ENCODE measurements at places on chromosomes 5 and 9.

DNA sequence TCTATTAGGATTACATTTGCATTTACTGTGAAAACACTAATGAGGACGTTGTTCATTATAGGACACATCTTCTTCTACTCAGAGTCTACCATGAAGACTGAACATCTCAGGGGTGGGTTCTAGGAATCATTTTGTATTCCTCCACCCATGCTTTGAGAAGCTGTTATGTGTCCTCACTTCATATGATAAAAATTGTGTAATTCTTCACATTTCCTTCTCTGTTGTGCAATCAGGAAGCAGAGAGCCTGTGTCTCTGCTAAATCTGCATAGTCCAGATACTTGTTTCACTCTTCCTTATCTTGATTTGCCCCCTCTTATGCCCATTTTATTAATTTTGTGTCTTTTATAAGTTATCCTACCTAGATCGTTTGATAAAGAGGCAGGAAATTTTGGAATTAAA is 97.8 kb upstream of the IQGAP2 start:
- DNase-seq = no peak

DNA sequence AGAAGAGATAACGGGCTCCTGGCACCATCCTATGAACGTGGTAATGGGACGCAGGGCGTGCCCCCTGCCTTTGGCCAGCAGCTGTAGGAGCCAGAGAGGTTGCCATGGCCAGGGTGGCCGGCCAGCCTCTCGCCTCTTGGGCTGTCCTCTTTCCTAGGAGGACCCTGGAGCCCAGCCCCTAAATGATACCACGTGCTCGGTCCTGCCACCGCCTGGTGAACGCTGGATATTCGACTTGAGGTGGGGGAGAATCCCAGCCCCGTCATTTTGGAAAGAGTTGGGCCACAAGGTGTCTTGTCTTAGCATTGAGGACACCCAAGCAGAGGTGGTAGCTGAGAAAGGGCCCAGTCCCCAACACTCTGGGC is 391 bp upstream of the NRG2 start:
- DNase-seq = no peak

DNA sequence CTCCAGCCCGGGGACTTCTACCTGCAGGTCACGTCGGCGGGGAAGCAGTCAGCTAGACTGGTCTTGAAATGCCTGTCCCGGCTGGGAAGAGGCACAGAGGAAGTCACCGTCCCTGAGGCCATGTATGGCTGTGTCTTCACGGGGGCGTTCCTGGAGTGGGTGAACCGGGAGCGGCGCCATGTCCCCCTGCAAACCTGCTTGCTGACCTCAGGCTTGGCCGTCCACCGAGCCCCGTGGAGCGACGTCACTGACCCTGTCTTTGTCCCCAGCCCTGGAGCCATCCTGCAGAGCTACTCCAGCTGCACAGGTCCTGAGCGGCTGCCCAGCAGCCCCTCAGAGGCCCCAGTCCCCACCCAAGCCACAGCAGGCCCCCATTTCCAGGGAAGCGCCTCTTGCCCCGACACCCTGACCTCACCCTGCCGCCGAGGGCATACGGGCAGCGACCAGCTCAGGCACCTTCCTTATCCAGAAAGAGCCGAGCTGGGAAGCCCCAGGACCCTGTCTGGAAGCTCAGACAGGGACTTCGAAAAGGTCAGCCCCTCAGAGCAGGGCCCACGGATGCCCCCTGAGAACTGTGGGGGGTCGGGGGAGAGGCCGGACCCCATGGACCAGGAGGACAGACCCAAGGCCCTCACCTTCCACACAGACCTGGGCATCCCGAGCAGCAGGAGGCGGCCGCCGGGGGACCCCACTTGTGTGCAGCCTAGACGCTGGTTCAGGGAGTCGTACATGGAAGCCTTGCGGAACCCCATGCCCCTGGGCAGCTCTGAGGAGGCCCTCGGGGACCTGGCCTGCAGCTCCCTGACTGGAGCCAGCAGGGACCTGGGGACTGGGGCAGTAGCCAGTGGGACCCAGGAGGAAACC is 47.8 kb downstream of the PLEKHG4B start:
- no peak for DNase-seq

- DNase-seq = no peak
These were observed 1.3 kb upstream of the SLC2A8 start for GRCh38 chr9:127395497-127396252.

DNA sequence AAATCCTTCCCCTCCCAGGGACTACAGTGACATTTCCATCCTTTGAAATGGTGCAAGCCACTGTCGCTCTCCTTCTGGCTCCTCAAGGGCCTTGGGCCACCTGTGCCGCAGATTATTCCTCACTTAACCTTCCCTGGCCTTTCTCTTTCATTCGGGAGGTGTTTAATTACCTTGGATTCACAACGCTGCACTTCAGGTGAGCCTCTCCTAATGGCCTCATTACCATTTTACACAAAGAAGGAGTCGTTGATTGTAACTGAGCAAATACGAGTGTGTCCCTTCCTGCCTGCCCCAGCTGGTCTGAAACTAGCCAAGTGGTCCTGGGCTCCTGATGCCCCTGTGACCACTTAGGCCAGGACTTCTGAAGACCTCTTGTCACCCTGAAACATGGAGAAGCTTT is 205.0 kb downstream of the CRB2 start:
- no peak for DNase-seq

DNA sequence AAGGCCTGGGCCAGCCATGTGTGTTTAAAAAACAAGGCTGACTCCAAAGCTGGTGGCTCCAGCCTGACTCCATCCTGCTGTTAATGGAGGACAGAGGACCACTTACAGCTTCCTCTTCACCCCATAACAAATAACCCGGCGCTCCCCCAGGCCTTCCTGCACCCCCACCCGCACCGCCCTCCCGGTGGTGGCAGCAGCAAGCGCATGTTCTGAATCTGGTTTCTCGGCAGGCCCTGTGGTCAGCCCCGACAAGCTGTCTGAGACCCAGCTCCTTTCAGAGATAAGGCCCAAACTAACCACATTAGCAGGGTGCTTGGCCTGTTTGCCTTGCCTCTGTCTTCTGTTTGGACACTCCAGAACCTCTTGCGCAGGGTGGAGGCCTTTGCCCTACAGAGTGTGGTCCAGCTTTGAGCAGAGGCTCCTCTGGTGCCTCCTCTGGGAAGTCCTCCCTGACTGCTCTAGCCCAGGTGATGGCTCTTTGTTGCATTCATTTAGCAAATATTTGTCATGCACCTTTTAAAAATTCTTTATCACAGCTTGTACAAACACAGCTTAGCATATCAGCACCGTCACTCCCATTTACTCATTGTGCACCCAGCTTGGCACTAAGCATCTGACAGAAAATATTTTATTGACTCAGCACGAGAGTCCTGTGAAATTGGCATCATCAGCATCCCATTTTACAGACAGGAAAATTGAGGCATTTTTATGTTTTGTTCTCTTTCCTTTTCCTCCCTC is 78.4 kb downstream of the NDFIP1 start:
- no peak for DNase-seq

Measured in GM04503 (cell line).